ENCODE measurements at places on chromosomes 1 and 21. TPM values are rescaled to one million over a fixed set of nuclear protein-coding genes. Genes with fewer than 3 reads are reported as not detected.

Gene SH3D21
- 11.0 TPM for total RNA-seq

DNA sequence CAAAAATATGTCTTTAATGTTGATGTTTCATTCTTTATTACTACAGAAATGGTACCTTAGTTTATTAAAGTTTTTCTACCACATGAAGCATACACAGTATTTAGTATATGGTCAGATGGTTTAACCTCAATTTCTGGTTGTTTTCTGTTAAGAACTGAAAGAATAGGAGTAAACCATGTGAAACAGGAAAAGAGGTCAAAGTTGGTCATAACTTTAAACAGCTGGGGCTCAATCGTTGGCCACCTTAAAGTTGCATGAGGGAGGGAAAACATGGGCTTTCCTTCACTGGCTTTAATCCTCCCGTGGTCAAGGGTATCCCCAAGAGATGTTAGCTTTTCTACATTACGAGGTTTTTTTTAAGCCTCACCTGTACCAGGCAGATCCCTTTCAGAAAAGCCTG lies 483.3 kb upstream of the ADAMTS5 start:
- no peaks in the 10 kb centered on the region for H3K4me1 ChIP-seq
- no peaks in the 10 kb centered on the region for H3K27me3 ChIP-seq
- no peaks in the 10 kb centered on the region for H3K36me3 ChIP-seq
- H3K4me3 ChIP-seq, result no peak overlapping the region

DNA sequence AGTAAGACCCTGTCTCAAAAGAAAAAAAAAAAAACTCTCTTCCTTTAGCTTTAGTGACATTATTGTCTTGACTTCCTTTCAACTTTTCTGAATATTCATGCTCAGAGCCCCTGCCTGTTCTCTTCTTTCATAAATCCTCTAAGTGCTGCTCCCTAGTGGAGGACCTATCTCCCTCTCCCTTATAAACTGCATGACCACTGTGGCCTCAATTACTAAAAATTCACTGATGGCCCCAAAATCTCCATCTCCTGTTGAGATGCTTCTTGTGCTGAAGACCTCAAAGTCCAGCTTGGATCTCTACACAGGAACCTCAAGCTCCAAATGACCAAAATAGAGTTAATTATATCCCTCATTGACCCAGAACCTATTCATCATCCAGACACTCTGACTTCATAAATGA lies 7.8 kb downstream of the ITLN1 start:
- H3K4me3 ChIP-seq, result no peak overlapping the region
- H3K36me3 ChIP-seq, result no peaks in the 10 kb centered on the region
- peaks cover 26% of the 10 kb centered on the region for H3K4me1 ChIP-seq
- no peak for DNase-seq

Gene ABCG1
- 13.2 TPM for total RNA-seq

All from activated CD8-positive, alpha-beta memory T cell treated with anti-CD3 and anti-CD28 coated beads, Interleukin-2, amount 10 ng/mL, durations not matched to agents 7 days and 5 days (primary cell).